ENCODE measurements at places on chromosomes 16 and 17.

GRCh38 chr16:50276801-50277555, 10.6 kb downstream of the ADCY7 start:
- DNase-seq: no peak

DNA sequence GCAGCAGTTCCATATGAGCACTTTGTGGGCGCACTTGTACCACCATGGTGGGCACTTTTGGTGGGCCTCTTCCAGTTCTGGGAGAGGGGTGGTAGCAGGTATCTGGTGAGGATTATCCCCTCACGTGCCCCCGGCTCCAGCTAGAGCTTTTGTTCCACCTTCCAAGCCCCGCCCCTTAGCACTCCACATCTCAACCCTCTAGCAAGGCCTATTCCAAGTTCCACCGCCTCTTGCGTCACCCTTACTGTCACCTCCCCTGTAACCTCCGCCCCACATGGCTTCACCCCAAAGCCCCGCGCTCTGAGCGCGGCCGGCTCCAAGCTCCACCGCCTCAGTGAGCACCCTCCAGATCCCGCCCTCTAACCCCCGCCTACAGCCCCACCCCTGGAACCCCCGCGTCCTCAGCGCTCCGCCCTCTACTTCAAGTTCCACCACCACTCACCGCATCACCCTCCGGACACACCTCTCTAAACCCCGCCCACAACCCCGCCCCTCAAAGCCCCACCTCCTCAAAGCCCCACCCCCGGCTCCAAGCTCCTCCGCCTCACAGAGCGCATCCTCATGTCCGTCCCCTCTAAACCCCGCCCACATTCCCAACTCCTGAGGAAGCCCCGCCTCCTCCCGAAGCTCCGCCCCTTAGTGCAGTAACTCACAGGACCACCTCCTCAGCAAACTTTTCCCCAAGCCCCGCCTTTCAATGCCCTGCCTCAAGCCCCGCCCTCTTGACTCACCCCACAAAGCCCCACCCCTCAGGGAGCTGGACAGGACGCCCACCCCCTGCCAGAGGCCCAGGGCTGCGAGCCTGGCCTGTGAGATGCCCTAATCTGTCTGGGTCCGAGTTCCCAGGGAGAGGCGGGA, 11.1 kb downstream of the SCN4A start:
- no peak for DNase-seq

- DNase-seq: no peak
These were observed 152.3 kb downstream of the PCTP start for GRCh38 chr17:55903028-55903690.

DNA sequence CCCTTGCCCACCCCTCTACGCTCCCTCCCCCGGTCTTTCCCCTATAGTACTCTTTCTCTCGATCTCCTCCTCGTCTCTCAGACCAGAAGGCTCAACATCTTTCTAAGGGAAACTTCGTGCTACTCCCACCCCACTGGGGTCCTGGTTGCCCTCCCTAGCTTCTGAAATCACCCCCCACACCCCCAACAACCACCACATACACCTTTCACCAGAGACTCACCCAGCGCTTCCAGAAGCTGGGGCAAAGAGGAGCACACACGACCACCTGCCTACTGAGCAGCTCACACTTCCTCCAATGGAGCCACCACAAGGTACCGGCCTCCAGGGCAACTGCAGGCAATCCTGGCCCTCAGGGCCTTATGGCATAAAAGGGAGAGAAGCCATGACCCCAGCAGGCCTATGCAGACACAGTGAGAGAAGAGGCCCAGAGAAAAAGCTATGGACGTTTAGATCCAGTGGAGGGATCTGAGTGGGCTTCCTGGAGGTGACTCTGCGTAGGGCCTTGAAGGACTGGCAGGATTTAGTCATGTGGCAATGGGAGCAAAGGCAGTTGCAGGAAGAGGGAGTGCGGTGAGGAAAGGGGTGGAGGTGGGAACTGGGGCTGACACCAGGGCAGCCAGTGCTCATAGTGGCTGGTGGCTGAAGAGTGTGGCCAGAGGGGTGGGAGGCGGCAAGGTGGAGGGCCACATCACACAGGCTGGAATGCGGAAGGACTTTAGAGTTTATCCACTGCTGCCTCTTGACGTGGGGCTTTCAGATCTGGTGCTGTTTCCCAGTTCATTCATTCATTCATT, 12.1 kb upstream of the TMEM92 start:
- DNase-seq: no peak

GRCh38 chr16:69927056-69927757, 23.9 kb upstream of the CLEC18A start:
- DNase-seq: no peak

- no peak for DNase-seq
These were observed 108.6 kb downstream of the BANP start for GRCh38 chr16:88059701-88060386.

GRCh38 chr17:50547736-50548083, 736 bp downstream of the SPATA20 start:
- DNase-seq: no peak

- no peak for DNase-seq
These were observed 8.2 kb upstream of the ATP2C2 start for GRCh38 chr16:84360170-84360569.

- no peak for DNase-seq
These were observed 504 bp downstream of the FOXC2 start for GRCh38 chr16:86566966-86567700.

DNA sequence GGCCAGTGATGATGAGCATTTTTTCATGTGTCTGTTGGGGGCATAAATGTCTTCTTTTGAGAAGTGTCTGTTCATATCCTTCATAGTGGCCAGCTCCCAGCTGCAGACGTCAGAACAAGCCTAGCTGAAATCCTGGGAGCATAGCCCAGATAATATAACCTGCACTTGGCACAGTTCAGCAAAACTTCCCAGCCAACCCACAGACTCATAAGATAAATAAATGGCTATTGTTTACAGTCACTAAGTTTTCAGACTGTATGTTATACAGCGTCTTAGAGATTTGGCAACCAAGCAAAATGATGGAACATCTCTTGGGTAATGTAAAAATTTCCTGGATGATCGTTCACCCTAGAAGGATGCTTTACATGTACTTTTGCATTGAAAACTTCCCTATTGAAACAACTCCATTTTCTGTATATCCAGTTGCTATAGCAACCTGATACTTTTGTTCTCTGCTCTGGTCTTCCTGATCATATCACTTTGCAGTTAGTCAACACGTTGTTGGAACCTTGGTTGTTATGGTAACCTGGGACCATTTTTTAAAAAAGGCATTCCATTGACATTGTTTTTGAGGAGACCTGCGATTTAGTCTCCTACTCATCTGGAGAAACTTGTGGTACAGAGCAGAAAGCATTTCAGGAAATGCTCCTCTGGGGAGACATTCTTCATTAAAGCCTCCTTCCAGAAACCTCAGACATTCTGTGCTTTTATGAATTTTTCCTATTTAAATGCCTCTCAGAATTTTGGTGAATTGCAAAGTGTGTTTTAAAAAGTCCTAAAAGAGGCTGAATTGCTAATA, 378.7 kb downstream of the HS3ST4 start:
- DNase-seq: no peak

GRCh38 chr16:73483934-73484711, 436.2 kb upstream of the ZFHX3 start:
- no peak for DNase-seq

- DNase-seq: no peak
These were observed 34.9 kb downstream of the ARHGAP27 start for GRCh38 chr17:45397796-45398195.

- DNase-seq: no peak
These were observed 146.2 kb downstream of the CDH13 start for GRCh38 chr16:82773018-82773417.

GRCh38 chr16:89572073-89572484, 3.5 kb upstream of the CPNE7 start:
- no peak for DNase-seq

- DNase-seq: no peak
These were observed 31.1 kb downstream of the CRLF3 start for GRCh38 chr17:30793282-30793977.

DNA sequence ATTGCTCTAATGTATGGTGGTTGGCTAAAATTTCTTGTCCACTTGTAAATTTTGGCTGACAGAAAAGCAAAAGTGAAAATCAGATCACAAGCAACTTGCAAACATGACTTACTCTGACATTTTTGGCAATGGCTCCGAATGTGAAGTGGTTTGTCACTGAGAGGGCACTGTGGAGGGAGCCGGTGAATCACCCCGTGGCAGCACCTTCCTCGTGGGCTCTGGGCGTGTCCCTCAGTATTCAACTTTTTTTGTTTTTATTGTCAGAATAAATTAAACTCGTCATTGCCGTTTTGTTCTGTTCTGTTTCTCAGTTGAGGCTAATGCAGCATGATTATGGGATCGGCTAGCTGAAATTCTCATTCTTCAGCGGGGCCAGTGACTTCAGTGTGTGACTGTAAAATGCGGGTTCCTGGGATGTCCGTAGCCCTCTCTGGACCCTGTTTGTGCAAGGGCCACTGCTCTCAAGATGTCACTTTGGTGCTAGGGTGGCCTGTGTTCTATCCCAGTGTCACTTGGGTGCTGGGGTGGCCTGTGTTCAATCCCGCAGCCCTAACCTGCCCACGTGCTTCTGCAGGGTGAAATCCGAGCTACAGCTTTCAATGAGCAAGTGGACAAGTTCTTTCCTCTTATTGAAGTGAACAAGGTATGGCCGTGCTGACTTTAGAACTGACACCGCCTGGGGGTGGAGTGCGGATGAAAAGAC, 48.8 kb downstream of the RPA1 start:
- no peak for DNase-seq

- DNase-seq: no peak
These were observed 29.9 kb upstream of the FOXF1 start for GRCh38 chr16:86480444-86480843.

DNA sequence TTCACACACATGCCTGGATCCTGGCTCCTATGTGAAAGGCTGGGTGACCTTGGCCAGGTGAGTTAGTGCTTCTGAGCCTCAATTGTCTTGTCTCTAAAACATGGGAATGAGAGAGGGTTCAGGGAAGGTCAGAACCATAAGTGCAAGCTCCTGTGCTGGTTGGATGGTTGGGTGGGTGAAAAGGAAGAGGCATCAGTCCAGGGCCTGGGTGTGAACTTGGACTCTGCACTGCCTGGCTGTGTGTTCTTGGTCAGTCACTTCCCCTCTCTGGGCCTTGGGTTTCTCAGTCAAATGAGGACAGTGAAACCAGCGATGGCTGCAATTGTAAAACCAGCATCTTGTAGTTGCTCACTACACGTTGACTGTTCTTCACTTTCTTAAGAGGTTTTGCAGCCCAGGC, 643 bp upstream of the KCNG4 start:
- DNase-seq: no peak

DNA sequence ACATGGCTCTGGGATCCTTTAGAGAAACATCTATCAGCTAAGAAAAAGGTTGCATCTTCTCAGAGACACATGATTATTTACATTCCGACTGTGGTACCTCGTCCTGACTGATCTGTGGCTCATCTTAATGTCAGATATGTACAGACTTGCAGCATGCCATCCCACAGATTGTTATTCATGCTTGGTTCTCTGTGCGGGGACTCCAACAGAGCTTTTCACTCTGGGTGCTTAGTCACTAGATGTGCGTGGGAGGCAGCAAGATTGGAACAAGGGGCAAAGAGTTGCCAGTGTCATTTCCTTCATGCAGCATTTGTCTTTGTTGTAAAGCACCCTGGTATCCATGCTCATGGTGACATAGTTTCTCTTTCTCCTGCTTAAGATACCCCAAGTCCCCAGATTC, 179.1 kb upstream of the CACNG5 start:
- DNase-seq: peak; percentile 55

GRCh38 chr17:79871131-79871530, 31.9 kb upstream of the CBX4 start:
- DNase-seq: no peak

DNA sequence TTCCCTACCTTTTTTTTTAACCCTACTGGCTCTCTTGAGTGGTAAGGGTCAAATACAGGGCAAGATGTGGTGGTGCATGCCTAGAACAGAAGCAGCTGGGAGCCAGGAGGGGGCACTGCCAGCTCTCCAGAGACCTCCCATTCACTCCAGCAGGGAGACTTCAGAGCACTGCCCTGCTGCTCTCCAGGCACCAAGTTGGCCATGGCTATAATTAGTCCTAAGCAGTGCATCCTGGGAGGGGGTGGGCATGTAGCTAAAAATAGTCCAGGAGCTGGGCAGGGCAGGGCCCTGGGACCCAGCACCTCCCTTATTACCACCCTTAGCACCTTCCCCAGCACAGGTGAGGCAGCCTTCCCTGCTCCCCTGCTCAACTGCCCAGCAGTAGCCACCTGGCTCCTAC, 3.5 kb downstream of the CORO6 start:
- DNase-seq: no peak

DNA sequence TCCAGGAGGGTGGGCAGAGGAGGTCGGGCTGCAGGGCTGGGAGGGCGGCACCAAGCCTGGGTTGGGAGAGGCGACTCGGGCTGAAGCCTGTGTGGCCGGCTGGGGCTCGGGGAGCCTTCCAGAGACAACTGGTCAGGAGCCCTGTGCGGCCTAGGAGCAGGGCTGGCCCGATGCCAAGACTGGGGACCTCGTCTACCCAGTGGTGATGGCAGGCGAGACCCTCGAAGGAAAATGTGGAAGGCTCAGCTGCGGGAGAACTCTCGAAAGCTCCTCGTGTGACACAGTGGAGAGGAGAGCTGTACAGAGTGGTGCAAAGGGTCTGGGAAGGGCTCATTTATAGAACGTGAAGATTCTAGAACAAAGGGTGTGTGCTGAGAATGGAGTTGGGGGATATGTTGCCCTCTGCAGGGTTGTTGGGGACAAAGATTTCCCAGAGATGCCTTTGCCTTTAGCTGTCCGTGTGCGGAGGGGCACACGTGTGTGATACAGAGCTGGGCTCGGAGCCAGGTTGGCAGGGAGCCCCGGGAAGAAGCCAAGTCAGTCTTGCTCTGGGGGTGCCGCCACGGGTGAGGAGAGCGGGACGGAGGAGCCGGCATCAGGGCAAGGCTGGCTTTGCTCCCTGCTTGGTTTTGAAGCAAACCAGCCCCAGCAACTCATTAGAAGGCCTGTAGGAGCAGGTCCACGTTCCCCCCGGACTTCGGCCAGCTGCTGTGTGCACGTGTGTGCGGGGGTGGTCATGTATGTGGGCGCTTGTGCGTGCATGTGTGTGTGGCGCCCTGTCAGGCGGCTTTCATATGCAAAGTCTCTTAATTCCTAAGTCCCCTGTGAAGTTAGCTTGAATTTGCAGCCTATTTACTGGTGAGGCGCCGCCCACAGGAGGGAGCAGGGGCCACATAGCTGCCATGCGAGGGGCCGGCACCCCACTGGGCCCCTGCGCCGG, 132.4 kb upstream of the CHMP6 start:
- DNase-seq: peak; percentile 55

- no peak for DNase-seq
These were observed 439.2 kb upstream of the ERCC4 start for GRCh38 chr16:13480801-13481200.

DNA sequence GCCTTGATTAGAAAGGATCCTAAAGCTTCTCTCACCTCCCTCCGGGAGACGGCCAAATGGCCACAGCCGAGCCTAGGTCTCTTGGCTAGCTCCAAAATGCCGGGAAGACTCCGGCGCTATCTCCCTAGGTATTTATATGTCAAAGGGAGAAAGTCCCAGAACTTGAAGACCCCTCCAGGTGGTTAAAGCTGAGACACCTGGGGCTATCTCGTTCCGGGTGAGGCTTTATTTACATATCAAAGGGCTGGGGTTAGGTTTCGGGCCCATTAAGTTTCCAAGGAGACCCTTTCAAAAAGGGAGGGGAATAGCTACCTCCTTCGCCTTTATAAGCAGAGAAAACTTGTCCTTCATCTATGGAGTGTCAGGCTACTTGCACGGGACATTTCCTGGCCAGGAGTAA, 70.9 kb upstream of the KIFC3 start:
- DNase-seq: no peak

GRCh38 chr17:4643676-4644075, 2.2 kb upstream of the ALOX15 start:
- DNase-seq: no peak

GRCh38 chr17:76929148-76929547, 60.9 kb downstream of the MGAT5B start:
- DNase-seq: no peak

- peak; percentile 5 for DNase-seq
These were observed 1.5 kb downstream of the KRTAP16-1 start for GRCh38 chr17:41307647-41308046.
